ENCODE measurements at places on chromosomes 7 and 10.

- no peak for DNase-seq
These were observed 291.8 kb upstream of the LYZL1 start for GRCh38 chr10:28996947-28997551.

DNA sequence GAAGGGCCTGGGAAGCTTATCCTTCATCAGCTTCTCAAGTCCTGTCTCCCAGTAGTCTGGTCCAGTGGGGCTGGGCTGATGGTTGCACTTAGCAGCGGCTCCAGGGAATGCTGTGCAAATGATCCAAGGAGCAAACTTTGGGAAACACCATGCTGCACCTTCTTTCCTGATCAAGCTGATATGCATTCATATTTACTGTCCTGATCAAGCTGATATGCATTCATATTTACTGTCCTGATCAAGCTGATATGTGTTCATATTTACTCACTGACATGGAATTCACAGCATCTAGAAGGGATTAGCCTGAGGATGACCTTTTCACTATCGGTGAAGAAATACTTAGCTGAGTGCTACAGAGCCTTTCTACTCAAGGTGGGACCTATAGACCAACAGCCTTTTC is 330.7 kb downstream of the BMPER start:
- DNase-seq, result no peak

- no peak for DNase-seq
These were observed 32.0 kb downstream of the THNSL1 start for GRCh38 chr10:25048450-25048849.

DNA sequence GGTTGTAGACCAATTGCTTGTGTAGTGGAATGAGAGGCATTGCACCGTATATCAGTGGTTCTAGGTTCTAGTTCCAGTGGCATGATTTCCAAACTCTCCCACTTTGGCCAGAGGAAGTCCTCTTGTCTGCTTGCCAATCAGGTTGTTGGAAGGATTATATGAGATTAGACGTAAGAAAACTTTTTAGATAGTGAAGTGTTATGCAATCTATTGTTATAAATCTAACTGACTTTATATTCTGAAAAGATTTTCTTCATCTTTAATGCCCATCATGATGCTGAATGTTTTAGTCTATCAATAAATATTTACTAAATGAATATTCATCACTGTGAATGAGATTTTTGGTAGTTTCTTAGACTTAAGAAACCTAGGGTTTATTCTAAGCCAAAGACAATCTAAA is 152.6 kb downstream of the TFPI2 start:
- DNase-seq, result no peak

DNA sequence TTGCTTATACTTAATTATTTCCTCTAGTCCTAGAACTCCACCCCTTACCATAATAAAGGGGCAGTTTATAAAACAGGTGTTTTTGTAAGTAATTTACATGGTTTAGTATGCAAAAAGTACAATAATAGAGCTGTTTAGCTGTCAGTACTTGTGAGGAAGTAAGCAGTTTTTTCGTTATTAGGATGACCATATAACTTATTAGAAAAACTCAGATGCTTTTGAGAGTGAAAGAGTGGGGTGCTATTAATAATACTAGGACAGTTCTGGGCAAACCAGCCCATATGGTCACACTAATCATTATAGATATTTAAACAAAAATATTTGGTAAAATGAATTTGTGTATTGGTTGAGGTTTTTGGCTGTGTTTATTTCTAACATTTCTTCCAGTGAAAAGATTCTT is 201.9 kb upstream of the KAT6B start:
- no peak for DNase-seq

DNA sequence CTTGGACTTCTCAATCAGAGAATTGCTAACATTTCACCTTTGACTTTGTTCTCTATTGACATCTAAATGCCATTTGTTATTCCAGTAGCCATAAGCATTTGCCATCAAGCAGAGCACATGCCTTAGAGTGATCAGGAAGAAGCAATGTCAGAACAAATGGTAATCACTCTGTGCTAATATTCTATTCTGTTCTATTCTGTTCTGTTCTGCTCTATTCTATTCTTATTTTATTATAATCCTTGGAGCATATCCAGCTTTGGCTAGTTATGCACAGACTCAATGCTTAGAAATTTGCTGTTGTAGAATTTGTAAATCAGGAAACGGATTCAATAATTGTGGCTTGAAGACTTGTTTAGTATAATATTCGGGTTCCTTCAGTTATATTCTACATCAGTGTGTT is 175.4 kb downstream of the EXOC4 start:
- no peak for DNase-seq

DNA sequence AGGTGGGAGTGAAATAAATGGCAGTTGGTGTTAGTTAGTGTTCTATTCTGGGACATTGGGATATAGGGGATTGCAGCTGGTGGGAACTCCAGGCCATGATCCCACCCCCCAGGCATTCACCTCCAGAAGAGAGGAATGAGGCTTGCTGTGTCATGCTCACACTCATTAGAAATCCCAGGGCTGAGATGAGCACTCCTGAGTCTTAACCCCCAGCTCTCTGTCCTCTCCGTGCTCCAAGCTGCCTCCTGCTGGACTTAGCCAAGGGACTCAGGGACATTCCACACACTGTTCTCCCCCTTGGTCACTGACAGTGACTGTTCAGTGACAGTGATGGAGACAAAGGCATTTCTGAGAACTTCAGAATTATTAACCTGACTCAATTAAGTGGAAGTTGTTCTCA is 21.5 kb downstream of the CYP26A1 start:
- DNase-seq, result no peak

- no peak for DNase-seq
These were observed 151.0 kb downstream of the CHN2 start for GRCh38 chr7:29345590-29345989.

- DNase-seq, result no peak
These were observed 64.9 kb upstream of the ADRB1 start for GRCh38 chr10:113978802-113979201.

GRCh38 chr10:46234026-46234425 is 52.8 kb upstream of the ANTXRL start:
- no peak for DNase-seq

DNA sequence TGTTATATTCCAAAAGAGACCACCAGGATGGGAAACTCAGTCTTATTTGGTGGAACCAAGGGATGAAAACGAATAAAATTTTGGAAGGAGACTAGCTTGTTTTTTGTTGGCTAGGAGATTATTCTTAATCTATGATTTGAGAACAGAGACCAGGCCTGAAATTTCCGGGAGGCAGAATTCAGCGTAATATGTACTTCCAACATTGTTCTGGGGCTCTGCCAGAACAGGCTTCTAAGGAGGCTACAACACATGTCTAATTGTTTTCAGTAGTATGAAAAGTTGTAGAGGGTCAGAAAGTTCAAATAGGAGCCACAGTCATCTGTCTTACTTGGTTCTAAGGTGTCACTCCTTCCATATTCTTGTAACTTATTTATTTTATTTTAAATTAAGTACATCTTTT is 1.7 kb downstream of the DDX21 start:
- no peak for DNase-seq

- no peak for DNase-seq
These were observed 91.7 kb upstream of the MEOX2 start for GRCh38 chr7:15778191-15778590.

GRCh38 chr7:29825775-29826529 is 19.6 kb downstream of the WIPF3 start:
- DNase-seq, result no peak

DNA sequence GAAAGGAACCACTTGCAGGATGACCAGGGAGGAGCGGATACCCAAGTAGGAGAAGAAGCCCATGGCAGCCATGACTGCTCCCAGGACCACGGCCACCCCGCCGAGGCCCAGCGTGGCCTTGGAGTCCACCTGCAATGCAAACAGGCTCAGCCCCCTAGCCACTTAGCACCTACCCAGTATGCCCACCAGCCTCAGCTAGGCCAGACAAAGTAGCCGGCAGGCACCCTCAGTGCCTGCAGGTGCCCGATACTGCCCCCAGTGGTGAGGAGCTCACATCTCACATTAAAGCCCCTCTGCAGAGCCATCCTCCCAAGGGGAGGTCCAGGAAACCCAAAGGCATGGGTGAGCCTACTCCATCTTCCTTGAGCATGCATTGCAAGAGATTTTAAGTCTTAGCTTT is 6.6 kb downstream of the NPC1L1 start:
- no peak for DNase-seq

DNA sequence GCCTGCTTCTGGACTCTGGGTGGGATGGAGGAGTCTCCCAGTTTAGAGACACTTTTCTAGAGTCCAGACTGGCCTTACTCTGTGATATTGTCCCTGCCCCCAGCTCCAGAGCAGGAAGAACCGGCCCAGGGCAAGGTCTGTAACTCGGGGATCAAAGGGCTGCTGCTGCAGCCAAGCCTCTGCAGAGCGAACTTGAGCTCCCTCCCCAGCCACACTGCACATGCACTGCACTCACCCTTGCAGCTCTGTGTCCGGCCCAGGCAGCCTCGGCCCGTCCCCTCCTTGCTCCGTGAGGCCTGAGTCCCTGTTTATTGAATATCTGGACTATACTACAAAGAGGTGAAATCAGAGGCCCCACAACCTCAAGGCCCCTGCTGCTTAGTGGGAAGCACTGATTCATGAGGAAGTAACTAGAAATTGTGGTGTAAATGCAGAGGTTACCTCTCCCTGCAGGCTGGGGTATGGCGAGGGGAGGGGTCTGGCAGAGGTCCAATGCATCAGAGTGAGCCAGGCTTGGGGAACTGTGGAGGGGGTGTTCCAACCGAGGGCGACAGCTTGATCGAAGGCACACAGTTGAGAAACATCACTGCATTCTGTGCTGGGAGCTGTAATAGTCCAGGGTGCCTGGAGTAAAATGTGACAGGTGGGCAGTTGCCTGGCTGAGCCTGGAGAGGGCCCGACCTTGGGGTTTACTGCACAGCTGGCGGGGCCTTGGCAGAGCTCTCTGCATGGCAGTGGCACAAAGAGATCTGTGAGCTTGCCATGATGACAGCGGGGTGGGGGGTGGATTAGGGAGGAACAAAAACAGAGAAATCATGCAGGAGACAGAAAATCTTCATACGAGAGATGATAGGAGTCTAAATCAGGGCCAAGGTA is 49.1 kb downstream of the AOC1 start:
- DNase-seq, result no peak

DNA sequence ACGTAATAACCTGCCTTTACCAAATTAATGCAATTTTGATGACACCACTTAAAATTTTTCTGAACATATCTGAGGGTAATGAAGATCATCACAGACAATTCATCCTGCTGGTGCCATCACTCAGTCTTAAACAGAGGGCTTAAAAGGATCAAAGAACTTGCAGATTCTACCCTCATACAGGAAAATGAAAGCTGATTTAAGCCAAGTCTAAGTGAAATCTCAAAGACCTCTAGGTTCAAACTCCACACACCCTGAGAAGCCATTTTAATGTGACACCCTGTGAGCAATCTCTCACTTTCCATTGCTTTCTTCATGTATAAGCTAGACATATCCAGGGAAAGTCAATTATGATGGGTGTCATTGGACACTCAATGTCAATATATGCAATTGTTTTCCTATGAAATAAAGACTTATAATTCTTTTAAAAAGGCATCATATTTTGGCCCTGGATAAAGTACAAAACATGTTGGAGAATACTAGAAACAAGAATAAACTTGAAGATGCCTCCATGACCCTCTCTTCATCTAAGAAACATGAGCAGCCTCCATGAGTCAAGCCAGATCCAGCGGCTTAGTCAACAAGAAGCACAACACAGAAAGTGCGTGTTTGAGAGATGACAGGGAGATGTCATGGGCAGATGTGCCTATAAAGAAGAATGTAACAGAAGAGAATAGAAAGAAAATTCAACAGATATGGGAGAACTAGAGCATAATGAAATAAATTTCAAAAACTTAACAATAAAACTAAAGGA is 291.9 kb downstream of the PARD3 start:
- no peak for DNase-seq

DNA sequence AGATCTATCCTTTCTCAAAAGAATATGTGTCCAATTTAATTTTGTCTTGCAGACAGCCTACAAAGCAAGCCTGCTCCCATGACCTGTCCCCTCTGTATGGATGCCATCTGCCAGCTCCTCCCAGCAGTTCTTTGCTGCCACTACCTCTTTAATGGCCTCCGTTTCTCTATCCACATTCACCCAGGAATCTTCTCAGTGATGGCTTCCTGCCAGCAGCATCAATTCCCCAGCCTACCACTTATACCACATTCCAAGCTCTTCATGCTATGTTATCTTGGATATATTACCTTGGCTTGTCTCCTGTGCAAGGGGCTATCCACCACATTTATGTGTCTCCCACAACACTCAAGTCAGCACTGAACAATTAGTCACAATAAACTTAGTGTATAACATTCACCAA is 133.2 kb downstream of the VPS50 start:
- DNase-seq, result no peak

DNA sequence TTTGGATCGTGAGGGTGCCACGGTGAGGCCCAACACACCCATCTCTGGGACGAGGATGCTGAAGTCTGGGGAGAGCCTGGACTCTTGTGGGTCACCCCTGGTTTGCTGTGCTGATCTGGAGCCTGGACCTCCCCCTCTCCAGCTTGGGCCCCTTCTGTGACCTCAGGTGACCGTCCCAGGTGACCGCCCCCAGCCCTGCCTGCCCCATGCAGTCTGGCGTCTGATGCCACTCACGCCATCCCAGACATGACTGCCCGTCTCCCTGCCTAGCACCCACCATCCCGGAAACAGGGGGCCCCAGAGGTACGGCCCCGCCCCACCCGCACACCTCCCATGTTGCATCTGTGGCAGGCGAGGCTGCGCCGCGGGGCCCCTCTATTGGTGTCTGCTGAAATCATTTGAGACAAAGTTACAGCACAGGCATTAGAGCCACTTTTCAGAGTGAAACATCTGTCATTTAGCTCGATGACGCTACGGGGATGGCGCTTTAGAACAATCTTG is 21.1 kb downstream of the UNCX start:
- no peak for DNase-seq

DNA sequence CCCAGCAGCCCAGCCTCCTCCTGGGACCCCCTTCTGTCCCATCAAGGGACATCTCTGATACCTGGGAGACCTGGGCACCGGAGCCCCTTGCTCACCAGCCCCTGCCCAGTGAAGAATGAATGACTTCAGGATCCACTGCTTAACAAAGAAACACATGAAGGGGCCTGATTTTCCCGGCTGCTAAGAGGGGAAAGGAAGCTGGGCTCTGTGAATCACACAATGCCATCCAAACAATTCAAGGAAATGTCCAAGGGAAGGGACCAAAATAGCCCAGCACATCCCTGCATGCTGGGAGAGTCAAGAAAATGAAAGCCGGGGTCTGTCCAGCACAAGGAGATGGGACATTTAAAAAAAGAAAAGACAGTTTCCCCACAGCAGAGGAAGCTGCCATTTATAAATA is 128.7 kb upstream of the JCAD start:
- DNase-seq, result no peak

Data from HFF-Myc (cell line).